Lung microvascular endothelial cell (primary cell): ENCODE measurements at places on chromosomes 7 and 10. TPM values are rescaled to one million over a fixed set of nuclear protein-coding genes. Genes with fewer than 3 reads are reported as not detected.

The HOXA7 gene
- 1.5 and 1.8 TPM in 2 replicates for total RNA-seq

The ADIRF gene
- total RNA-seq, result 10.1 and 37.7 TPM in 2 replicates

The STEAP1B gene
- 2.2 and 8.1 TPM in 2 replicates for total RNA-seq

The PLPP4 gene
- total RNA-seq, result 0.20 and 0.87 TPM in 2 replicates

The FEZF1 gene
- not detected in 2 replicates for total RNA-seq

The ZNF438 gene
- total RNA-seq, result 2.4 and 2.6 TPM in 2 replicates

The TEX36 gene
- total RNA-seq, result not detected in 2 replicates

The FKBP14 gene
- total RNA-seq, result 7.9 and 8.7 TPM in 2 replicates

DNA sequence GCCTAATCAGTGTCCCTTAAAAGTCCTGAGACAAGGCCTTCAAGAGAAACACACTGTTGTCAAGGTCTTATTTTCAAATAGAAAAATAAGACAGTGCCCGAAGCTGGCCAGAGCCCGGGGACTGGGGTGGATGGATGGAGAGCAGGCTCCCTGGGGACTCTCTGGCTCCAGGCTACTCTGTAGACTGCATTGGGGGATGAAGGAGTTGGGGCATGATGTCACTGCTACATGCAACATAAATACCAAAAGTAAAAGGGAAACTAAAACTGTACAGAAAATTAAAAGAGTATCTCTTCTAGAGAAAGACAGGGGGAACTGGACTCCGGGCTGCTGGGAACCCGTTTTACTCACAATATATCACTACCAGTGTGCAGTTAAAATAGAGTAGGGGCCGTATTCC lies 629.8 kb downstream of the KCNMA1 start:
- no peak for DNase-seq

DNA sequence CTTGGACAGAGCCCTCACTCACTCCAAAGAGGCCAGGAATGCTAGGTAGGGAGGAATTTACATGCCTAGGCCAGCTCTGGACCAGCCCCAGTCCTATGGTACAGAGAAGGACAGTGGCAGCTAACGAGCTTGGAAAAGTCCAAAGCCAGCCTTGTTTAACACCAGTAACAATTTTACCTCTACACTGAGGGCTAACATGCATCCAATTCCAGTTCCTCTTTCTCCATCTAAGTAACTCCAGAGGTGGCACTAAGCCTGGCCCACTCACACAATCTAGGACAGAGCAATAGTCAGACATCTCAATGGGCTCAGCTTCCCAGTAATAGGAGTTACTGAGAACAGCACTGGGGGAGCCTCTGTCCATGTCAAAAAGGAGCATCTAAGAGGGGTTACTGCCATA lies 5.7 kb upstream of the LCOR start:
- DNase-seq, result no peak

- no peak for DNase-seq
These were observed 124.4 kb upstream of the RNF32 start for GRCh38 chr7:156515911-156516790.

GRCh38 chr10:77332256-77332655 lies 305.4 kb downstream of the KCNMA1 start:
- no peak for DNase-seq

- no peak for DNase-seq
These were observed 2.8 kb upstream of the ELN start for GRCh38 chr7:74025146-74025545.

- no peak for DNase-seq
These were observed 145.8 kb downstream of the FRMD4A start for GRCh38 chr10:14184841-14185315.

DNA sequence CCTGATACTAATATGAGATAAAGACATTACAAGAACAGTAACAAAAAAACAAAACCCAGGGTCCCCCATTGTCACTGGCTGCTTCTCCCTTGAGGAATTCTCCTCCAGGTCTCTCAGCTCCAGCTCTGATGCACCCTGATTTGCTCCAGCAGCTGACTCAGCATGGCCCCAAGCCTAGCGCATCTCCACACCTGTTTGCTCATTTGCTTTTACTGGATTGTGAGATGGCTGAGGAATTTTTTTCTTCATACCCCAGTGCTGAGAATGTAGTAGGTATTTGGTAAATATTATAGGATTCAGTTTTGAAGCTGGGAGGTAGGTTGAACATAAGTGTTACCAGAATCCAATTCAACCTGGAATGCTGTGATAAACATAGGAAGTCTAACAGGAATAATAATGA lies 171.9 kb downstream of the PKD1L1 start:
- no peak for DNase-seq

DNA sequence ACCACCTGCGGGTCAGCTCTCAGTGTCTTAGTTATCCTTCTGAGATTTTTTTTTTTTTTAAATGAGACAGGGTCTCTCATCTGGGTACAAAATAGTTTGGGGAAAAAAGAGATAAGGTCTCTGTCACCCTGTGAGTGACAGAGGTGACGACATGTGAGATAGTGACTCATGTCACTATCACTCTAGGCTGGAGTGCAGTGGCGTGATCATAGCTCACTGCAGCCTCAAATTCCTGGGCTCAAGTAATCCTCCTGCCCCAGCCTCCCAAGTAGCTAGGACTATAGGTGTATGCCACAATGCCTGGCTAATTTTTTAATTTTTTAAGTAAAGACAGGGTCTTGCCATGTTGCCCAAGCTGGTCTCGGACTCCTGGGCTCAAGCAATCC lies 10.4 kb downstream of the BLVRA start:
- no peak for DNase-seq
